ENCODE measurements at places on chromosomes 12 and 14.
A peak's percentile ranks its signal among the peaks of the same experiment; 100 is the strongest.

GRCh38 chr14:93759719-93760307 lies 28.5 kb downstream of the PRIMA1 start:
- no peak for DNase-seq

GRCh38 chr12:71725011-71725410 lies 29.7 kb upstream of the RAB21 start:
- DNase-seq = no peak

GRCh38 chr14:104135121-104135903 lies 3.1 kb upstream of the KIF26A start:
- no peak for DNase-seq

- peak; percentile 31 for DNase-seq
These were observed 121.9 kb upstream of the ATF1 start for GRCh38 chr12:50642035-50642451.

- DNase-seq = peak; percentile 39
These were observed at the start of gene EFS for GRCh38 chr14:23365036-23365731. Gene EFS (minus strand): TSS chr14:23365172. CDS start chr14:23365025, 147 bp downstream.

- no peak for DNase-seq
These were observed 19.9 kb upstream of the NEDD1 start for GRCh38 chr12:96886998-96887677.

DNA sequence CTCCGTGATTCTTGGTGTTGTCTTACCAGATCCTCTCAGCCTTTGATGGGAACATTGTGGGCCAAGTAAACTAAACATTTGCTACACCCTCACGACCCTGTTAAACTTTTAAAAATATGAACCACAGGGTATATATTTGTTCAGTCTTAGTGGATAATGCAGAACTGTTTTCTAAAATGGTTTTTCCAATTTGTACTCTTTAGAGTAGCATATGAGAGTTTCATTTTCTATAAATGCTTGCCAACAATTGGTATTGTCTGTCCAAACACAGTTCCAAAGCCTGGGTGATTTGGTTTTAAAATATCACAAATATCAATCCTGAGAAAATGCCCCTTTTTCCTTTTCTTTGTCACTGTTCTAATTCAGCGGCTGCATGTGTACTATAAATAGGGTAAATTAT lies 6.7 kb upstream of the IL22 start:
- no peak for DNase-seq

DNA sequence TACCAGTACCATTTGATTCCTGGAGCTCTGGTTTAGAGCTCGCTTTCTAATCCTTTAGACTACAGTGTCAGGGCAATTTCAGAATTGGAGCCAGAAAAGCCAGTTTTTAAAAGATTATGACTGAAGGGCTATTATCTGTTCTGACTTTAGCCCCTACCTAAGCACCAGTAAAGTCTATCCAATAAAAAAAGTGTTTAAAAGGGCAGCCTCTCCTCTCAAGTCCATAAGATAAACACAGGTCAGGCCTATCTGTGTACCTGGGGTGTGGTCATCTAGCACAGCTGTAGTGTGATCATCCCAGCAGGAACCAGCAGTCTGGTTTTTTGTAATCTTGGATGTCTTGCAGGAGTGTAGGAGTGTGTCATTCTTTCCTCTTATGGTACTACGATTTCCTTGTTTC lies 6.6 kb downstream of the APPL2 start:
- no peak for DNase-seq

DNA sequence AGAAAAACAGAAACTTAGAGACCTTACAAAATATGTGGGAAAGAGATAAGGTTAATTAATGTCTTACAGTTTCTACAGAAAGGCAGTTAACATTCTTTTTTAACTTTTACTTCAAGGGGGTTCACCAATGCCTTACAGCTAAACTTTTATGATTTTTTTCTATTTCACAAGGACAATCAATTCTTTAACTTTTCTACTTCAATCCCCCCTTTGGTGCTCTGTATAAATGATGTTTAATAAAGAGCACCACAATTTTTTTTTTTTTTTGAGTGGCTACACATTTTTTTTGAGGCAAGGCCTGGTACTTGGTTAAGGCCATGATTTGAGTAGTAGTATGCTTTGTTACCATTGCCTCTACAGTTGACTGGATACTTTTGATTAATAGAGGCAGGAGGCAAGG lies 279.6 kb downstream of the PRKD1 start:
- no peak for DNase-seq

GRCh38 chr14:69880893-69881292 lies 1.7 kb downstream of the SMOC1 start:
- DNase-seq = no peak

Data from NCI-H2029 treated with DMSO at 0.1 percent for 48 hours (cell line).